Stimulated activated CD4-positive, alpha-beta T cell treated with anti-CD3 and anti-CD28 coated beads, Interleukin-1b, Interleukin-23, amount 100 ng/mL, for 1 hour (primary cell): ENCODE measurements at places on chromosomes 6 and 20.

- DNase-seq = no peak
Measured at GRCh38 chr6:148530976-148531375, 188.3 kb downstream of the SASH1 start.

DNA sequence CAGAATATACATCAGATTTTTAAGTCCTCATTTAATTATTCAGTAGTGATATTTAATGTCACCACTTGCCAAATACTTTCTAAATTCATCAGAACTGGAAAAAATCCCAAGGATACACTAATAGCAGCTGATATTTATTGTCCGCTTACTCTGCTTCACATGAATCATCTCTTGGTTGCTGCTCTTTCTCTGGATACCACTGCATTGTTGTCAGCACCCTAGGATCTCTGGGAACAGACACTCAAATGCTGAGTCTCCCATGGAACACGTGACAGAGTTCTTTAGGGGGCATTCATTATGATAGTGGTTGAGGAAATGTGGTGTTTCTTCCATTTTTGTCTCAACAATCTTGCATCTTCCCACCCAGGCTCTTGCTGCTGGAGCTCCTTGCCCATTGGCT, 318.0 kb downstream of the RFPL4B start:
- no peak for DNase-seq

GRCh38 chr6:57182017-57182432, 9.9 kb downstream of the BAG2 start:
- DNase-seq = no peak

GRCh38 chr6:92701425-92702096, 717.8 kb downstream of the EPHA7 start:
- no peak for DNase-seq

- no peak for DNase-seq
Measured at GRCh38 chr6:124694139-124694705, 268.0 kb upstream of the RNF217 start.

- DNase-seq = no peak
Measured at GRCh38 chr20:19824861-19825260, 66.8 kb downstream of the RIN2 start.

GRCh38 chr20:34058831-34059230, 53.2 kb downstream of the EIF2S2 start:
- no peak for DNase-seq

DNA sequence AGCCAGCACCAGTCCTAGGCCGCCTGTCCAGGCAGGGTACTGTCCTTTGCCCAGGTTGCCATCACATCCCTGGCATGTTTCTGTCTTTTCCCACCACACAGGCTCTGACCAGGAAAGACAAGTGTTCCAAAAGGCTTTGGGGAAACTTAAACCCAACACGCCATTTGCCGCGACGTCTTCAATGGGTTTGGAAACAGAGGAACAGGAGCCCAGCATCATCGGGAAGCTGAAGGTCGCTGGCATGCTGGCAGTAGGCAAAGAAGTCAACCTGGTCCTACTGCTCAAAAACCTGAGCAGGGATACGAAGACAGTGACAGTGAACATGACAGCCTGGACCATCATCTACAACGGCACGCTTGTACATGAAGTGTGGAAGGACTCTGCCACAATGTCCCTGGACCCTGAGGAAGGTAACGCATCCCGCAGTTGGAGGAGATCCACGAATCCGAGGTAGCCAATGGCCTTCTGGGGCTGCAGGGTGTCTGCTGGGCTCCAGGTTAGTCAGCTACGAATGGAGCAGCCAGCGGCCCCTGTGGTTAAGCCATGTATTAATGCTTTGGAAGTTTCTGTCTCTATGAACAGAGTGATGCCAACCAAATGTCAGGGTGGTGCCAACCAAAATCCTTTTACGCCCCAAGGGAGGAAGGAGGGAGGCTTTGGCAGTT, 36.2 kb downstream of the TGM3 start:
- no peak for DNase-seq

- no peak for DNase-seq
Measured at GRCh38 chr6:105212587-105212986, 32.8 kb upstream of the POPDC3 start.

DNA sequence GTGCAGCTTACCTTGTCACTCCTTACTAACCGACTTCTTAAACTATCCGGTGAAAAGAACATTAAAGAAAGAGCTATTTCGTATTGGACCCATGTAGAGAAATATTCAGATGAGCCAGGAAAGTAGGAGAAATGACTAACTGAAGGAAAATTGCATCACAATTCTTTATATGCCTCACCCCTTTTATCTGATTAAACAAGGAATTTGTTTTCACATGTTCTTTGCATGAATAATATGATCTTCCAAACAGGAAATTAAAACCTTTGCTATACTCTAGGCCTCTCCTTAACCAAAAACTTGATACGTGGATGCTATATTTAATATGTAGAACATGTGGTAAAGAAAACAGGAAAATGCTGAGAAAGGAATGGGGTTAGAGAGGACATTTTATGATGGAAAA, 41.9 kb upstream of the LRRC1 start:
- no peak for DNase-seq

GRCh38 chr20:24672886-24673677, 203.7 kb downstream of the SYNDIG1 start:
- DNase-seq = no peak

DNA sequence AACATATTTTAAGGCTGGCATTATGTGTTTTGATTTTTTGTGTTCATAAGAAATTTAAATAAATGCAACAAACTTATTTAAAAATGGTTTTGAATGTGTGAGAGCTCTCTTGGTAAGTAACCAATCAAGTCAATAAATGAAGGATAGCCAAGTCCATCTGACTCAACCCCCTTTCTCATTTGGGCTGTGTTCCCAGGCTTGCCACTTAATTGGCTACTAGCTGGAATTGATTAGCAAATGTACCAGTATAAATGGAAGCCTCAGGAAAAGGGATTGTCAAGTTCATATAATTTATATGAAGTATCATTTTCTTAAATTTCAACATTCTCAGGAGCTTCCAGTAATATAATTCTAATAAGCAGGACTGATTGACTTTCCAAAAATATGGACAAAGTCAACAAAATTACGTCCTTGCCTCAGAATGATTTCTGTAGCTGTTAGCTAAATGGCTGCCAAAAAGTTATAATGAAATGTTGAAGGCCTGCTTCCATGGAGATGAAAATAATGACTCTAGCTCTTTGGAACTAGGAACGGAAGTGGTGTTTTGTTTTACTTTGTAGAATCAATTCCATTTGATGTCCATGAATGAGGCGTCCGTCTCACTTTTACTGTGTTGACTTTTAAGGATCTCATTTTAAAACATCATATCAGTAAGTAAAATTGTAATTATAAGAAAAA, 614.9 kb downstream of the CDH26 start:
- DNase-seq = no peak
